Right ventricle myocardium superior (tissue), 1 donor: ENCODE measurements at places on chromosomes 3 and 15.
A peak's percentile ranks its signal among the peaks of the same experiment; 100 is the strongest.

DNA sequence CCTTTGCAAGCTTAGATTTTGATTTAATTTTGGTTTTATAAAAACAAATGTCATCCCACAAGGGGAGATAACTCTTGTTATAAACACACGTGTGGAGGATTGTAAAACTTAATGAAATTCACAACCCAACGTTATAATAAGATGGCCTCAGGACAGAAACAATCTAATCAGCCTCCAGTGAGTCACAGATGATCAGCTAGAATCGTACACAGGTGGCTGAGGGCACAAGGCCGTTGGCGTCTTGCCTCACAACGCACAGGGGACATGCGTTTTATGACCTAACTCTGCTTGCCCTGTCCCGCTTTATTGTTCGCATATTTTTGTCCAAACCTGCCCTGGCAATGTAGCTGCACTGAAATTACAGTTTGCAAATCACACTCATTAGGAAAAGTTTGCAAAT is 121.9 kb upstream of the PDZRN3 start:
- DNase-seq: no peak

DNA sequence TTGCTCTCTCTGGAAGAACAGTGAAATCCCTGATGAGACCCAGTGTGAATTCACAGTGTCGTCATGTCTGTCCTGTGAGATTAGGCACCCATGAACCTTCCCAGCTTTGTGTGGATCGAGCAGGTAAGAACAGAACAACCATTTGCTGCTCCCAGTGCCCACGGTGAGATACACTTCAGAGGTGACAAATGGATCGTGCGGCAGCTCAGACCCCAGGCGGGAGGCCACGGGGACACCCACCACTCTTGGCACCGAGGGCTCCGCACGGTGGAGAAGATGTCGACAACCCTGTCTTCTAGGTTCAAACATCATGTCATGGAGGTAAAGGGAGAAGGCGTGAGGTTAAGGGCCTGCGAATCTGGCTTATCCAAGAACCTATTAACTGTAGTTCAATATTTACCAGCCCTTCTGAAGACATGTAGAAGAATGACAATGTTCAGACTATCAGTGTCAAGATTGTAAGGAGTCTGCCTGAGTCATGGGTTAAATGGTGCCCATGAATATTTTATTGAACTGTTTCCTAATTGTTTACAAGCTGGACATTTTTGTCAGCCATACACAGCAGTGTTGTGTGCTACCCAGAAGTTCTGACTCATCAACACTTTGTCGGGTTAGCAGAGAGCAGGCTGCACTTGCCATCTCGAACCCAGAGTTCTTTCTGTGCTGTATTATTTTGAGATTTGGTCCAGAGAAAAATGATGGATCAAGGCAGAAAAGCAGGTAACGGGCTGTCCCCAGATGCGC is 15.5 kb upstream of the PCSK6 start:
- no peak for DNase-seq

DNA sequence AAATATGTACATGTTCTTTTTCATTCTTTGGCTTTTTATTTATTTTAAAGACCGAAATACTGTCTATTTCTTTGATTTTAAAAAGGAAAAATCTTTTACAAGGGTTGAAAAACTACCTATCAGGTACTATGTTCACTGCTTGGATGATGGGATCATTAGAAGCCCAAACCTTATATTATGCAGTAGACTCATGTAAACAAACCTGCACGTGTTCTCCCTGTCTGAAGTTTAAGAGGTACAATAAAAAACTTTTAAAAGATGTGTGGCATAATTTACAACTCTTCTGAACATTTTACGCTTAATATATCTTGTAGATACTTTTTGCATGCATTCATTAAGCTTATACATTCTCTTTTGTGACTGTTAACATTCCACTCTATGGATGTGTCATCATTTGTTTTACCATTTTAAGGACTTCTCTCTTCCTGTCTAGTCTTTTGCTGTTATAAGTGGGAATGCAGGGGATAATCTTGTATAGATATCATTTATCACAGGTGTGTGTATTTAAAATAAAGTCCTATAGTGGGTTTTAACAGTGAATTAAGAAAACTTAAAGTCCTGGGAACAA is 6.2 kb downstream of the MGA start:
- DNase-seq: no peak

DNA sequence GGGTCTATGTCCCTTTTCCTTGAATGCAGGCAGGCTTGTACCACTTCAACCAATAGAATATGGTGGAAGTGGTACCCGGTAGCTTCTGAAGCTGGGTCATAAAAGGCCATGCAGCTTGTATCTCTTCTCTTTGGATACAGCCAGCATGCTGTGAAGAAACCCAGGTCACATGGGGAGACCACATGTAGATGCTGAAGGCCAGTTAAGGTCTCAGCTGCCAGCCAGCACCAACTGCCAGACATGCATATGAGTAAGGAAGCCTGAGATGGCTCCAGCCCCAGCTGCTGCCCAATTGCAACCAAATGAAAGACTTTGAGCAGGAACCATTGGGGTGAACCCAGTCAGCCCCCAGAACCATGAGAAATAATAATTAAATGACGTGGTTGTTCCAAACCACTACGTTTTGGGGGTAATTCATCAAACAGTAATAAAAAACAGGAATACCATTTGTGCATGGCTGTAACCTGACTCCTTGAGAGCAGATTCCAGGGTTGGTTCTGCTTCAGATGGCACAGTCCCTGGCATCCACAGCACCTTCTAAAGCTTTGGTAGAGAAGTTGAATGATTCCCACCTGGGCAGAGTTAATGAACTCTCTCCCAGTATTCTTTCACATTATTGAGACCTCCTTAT is 3.8 kb downstream of the RBP2 start:
- no peak for DNase-seq

DNA sequence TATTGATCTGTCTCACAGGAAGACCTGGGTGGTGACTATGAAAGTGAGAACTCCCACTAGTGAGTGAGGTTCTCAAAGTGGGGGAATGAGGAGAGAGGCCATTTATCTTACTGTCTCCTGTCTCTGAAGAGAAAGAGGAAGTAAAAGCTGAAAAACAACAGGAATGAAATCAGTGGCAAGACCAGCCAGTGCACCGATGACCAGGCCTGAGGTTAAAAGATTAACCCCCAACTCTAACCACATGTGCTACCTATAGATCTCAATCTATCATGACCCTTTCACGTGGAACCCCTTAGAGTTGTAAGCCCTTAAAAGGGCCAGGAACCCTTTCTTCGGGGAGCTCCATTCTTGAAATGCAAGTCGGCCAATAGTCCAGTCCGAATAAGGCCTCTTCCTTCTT is 239.3 kb upstream of the CNTN6 start:
- no peak for DNase-seq

GRCh38 chr15:66390678-66391077 is 4.0 kb downstream of the MAP2K1 start:
- DNase-seq: no peak

DNA sequence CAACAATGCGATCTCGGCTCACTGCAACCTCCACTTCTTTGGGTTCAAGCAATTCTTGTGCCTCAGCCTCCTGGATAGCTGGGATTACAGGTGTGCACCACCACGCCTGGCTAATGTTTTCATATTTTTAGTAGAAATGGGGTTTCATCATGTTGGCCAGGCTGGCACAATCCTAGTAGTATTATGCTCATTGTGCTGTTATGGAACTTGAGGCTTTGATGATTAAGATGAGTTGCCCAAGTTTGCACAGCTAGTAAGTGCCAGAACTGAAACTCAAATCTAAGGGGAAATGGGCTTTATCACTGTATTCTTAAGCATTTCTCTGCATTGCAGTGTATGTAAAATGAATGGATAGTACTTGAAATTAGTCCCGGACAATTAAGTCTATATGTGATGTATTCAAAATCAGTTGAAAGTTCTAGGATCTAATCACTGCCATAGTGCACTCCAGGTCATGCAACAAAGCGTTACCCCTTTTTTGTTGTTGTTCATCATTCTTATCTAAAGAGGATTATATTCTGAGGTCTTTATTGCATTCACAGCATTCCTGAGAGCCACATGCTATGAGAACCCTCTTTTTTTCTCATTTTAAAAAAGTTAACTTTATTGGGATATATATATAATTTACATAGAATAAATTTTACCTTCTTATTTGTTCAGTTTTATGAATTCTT is 378.7 kb upstream of the CNTN6 start:
- DNase-seq: no peak

GRCh38 chr15:56948000-56948763 is 29.7 kb downstream of the TCF12 start:
- no peak for DNase-seq

DNA sequence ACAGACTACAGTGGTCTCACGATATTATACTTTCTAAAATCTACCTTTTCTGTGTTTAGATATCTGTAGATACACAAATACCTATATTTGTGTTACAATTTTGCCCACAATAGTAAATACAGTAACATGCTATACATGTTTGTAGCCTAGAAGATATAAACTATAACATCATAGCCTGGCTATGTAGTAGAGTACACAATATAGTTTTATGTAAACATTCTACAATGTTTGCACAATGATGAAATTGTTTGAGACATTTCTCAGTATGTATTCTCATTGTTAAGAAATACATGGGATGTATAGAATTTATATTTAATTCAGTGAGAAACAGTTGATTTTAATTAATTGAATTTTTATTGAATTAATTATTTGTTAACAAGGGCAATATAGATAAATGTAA is 1367.0 kb downstream of the OTOL1 start:
- no peak for DNase-seq

- no peak for DNase-seq
Measured at GRCh38 chr3:57064001-57064400, 3.5 kb downstream of the SPATA12 start.

GRCh38 chr3:129346695-129347457 is 68.2 kb downstream of the HMCES start:
- DNase-seq: no peak

GRCh38 chr3:127612966-127613365 is 14.8 kb downstream of the MCM2 start:
- no peak for DNase-seq

DNA sequence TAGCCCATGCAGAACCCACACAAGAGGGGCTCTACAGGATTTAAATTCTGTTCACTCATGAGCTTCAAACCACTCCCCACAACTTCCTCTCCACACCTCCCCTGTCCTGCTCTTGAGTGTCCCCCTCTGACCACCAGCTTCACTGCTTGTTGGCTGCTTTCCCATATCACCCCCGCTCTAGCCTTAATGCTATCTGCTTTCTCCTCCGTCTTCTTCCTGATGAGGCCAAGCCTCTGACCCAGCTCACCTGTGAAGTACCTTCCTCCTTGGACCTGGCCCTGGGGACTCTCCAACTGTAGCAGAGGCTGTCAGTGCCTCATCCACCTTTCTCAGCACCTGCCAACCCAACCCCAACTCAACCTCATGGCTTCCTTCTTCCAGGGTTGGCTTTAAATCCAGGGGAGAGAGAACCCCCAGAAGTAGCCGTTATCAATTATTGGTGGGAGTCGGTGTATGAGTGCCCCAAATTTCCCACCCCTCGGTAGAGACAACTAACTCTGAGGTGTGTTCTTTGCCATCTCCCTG is 174.8 kb downstream of the MINAR1 start:
- no peak for DNase-seq

DNA sequence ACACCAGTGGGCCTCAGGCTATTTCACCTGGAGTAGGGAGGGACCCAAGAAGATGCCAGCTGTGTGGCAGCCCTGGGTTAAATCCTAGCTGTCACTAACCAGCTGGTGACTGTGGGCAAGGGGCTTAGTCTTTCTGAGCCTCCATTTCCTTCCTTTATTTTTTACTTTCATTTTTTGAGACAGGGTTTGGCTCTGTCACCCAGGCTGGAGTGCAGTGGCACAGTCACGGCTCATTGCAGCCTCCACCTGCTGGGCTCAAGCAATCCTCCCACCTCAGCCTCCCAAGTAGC is 108.0 kb upstream of the SMAD3 start:
- DNase-seq: no peak

- DNase-seq: no peak
Measured at GRCh38 chr15:40054855-40055575, 16.0 kb upstream of the SRP14 start.

GRCh38 chr3:125357032-125357658 is 18.0 kb downstream of the ZNF148 start:
- DNase-seq: peak; percentile 73

GRCh38 chr15:85518979-85519761 is 138.8 kb downstream of the AKAP13 start:
- no peak for DNase-seq

GRCh38 chr3:7328339-7328738 is 467.4 kb downstream of the GRM7 start:
- DNase-seq: no peak

- DNase-seq: no peak
Measured at GRCh38 chr3:16090024-16090423, 84.5 kb upstream of the GALNT15 start.

- DNase-seq: no peak
Measured at GRCh38 chr3:55090746-55091145, 162.9 kb upstream of the LRTM1 start.

- no peak for DNase-seq
Measured at GRCh38 chr3:155079468-155079745, 712 bp upstream of the MME start.

GRCh38 chr3:112593258-112593657 is 31.4 kb downstream of the SLC35A5 start:
- no peak for DNase-seq

DNA sequence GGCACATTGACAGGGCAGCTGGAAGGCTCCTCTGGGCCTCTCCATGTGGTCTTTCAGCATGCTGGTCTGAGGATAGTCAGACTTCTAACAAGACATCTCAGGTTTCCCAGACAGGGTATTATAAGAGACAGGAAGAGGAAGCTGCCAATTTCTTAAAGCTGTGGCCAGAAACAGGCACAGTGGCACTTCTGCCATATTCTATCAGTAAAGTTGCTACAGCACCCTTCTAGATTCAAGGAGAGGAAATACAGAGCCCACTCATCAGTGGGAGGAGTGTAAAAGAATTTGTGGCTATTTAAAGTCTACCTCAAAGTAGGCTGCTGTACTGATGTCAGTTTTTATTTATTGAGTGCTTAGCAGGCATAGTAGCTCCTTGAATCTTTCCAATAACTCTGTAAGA is 55.5 kb downstream of the BTD start:
- no peak for DNase-seq

GRCh38 chr3:50195501-50196252 is 4.3 kb downstream of the GNAT1 start:
- DNase-seq: no peak

GRCh38 chr3:67998281-67998680 is 343.9 kb upstream of the SUCLG2 start:
- no peak for DNase-seq

- no peak for DNase-seq
Measured at GRCh38 chr3:114674036-114674435, 380.2 kb downstream of the TIGIT start.

GRCh38 chr3:166837535-166837934 is 542.6 kb downstream of the ZBBX start:
- DNase-seq: no peak
